ENCODE measurements at places on chromosomes 7 and 10.

DNA sequence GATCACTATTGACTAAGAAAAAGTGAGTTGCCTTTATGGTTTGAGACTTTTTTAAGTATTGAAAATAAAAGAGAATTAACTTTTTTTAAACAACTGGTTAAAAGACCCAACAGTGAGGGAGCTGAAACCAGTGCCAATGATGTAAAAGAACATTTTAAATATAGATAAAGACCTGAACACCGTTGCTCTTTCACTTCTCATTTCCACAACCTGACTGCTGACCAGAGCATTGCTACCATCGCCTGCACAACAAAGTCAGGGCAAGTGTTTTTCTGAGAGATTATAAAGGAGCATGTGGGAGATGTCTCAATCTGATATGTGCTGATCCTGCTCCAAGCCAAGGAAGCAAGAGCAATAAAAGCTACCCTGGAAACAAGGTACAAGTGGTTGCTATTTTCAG, 34.7 kb downstream of the IMMP2L start:
- no peak for DNase-seq

DNA sequence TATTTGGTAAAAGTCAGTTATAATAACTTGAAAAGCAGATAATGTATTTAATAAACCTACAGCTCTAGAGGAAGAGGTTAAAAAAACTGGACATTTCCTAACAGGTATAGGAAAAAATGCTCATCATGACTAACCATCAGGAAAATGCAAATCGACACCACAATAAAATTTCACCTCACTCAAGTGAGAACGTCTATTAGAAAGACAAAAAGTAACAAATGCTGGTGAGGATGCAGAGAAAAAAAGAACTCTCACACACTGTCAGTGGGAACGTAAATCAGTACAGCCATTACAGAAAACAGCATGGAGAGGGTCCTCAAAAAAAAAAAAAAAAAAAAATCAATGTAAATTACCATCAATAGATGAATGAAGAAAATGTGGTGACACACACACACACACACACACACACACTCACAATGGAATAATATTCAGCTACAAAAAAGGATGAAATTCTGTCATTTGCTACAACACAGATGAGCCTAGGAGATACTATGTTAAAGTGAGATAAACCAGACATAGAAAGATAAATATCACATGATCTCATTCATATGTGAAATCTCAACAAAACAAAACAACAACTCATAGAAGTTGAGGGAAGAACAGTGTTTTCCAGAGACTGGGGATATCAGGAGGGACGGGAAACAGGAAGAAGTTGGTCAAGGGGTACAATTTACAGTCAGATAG, 20.1 kb downstream of the EPC1 start:
- DNase-seq, result no peak

- no peak for DNase-seq
Observed at GRCh38 chr10:43227911-43228782, 38.7 kb downstream of the RASGEF1A start.

DNA sequence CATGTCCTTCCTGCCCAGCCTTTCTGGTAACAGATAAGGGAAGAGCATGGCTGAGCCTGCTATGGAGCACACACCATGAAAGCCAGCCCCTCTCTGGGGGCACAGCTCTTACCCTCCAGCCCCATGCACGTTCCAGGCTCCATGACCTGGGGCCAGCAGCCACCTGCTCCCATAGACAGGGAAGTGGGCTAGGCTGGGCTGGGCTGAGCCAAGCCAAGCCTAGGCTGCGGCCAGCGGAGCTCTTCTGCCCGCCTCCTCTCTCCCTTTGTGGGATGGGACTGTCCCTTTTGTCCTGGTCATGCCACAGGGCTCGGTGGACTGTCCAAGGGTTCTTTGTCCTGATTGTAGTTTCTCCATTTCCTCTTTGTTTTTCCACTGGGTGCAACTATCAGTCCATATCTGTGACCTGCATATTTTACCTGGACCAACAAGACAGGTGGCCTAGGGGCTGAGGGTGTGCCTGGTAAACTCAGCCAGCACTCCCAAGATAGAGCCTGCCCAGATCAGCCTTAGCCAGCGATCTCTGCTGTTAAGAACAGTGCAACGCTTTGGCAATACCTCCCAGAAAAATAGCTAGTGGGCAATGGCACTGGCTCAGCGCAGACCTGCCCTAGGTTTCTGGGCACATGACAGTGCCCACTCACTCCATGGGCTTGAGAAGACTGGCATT, 97.2 kb upstream of the BTBD16 start:
- no peak for DNase-seq

DNA sequence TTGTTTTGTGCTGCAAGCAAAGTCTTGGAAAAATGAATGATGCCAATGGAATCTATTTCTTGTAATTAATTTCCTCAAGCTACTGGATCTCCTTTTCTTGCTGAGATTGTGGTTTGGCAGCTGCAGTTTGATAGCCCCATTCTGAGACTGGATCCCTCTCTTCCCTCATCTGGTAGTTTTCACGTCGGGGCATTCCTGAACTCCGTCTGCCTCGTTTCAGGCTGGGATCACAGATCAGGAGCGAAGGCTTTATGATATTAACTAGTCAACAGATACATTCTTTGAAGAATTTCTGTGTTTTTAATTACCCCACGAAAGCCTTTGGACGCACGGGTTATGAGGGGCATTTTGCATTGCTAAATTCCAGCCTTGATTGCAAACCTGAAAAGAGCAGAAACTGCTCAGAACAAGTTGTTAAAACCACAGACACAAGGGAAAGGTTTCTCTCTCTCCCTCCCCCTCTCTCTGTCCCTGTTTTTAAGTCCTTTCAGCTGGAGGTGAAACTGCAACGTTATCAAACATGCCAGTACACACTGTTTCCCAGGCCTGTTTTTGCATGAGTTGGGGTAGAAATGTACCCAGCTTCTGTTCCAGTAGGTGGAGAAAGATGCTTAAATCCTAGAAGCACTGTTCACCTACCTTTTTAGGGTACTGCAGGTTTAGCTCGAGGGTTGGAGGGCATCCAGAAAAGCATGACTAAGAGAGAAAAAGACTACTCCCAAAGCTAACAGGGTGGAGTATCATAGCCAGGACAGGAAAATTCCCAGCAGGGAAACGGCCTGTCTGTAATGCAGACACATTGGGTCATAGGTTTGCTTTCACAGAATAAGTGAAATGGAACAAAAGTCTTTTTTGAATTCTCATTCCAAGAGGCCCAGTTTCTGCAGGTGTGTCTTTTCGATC, 124.3 kb downstream of the CUX1 start:
- no peak for DNase-seq

- DNase-seq, result no peak
Observed at GRCh38 chr10:44864051-44864450, 47.1 kb upstream of the TMEM72 start.

DNA sequence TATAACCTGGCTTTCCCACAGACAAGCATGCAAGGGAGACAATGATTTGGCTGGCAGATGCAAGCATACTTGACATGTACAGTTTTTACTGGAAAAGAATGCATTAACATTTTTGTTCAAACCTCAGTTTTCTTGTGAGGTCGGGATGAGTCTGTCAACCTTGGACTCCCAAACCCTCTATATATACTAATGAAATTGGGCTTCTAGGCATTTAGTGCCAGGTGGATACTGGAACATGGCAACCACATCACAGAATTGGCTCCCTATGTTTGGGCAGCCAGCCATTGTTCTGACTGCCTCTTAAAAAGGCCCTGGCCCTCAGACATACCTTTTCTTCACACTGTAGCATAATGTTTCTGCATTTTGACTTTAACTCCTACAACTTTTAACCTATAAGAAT, 39.1 kb downstream of the CDK6 start:
- no peak for DNase-seq
